ENCODE measurements at places on chromosomes 2 and 18. TPM values are rescaled to one million over a fixed set of nuclear protein-coding genes. Genes with fewer than 3 reads are reported as not detected.

The CFAP65 gene
- total RNA-seq = 1.3 TPM

The IL1RL2 gene
- total RNA-seq = 3.3 TPM

The CNDP1 gene
- not detected for total RNA-seq

The UGT1A4 gene
- 0.56 TPM for total RNA-seq

The TTR gene
- total RNA-seq = not detected

The MYL12B gene
- 427 TPM for total RNA-seq

The CCDC148 gene
- 10.7 TPM for total RNA-seq

The ABCB11 gene
- total RNA-seq = 1.2 TPM

The DCTN1 gene
- 124 TPM for total RNA-seq

The C1QL2 gene
- total RNA-seq = not detected

The FBXO48 gene
- 0.63 TPM for total RNA-seq

The ZBTB7C gene
- 47.6 TPM for total RNA-seq

The EFHD1 gene
- 15.1 TPM for total RNA-seq

The NEUROD1 gene
- total RNA-seq = not detected

The PSTPIP2 gene
- 2.0 TPM for total RNA-seq

The IL1B gene
- total RNA-seq = 1.3 TPM

DNA sequence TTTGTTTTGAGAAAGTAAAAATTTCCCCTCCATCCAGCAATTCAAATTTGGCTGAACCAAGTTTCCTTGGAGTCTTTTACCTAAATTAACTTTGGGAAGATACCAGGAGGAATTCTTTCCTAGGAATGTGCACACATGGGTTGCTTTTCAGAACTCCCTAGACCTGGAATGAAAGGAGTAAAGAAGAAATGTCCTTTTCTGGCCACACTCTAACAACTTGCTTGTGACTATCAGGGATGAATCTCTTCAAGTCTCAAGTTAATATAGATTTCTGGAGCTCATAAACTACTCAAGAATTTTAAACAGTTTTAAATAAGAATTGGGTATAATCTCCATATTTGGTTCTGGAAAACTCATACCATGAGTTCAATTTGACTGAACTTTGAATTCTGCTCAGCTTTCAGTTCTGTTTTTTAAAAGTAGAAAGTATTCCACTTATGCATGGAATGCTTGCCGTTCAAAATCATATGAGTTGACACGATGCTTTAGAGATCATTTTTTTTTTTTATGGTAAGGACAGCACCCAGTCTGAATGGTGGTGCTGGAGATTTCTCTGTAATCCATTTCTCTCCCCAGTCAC, 7.7 kb downstream of the RASGRP3 start:
- DNase-seq = no peak

DNA sequence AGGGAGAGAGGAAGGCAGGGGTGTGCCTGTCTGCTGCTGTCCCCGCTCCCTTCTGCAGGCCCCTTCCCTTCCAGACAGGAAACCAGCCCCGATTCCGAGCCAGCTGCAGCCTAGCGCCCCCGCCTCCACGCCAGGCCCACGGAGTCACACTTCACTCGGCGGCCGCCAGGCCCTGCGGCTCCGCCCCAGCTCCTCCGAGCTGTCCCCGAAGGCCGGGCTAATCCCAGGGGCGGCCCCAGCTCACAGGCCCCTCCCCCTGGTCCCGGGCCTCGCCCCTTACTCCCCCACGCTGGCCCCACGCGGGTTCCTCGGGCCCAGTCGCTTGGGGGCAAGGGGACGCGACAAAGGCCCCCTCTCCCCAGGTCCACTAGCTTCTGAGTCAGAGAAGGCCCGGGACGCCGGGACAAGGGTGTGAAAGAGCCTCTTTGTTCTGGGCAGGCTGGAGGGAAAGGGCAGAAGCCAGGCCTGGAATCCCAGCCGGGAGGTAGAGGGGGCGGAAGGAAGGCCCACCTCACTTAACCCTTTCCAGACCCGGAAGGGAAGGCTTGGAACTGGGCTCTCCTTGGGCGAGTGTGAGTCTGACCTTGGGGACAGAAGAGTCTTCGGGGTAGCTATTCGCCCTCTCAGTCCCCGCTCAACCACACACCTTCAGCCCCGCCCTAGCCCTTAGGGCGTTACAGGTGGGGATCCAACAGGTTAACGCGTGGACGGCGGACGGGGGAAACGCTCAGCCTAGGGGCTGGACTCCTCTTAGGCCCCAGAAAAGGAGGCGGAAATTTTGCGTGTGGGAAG, 1.2 kb downstream of the RTKN start:
- DNase-seq = peak; percentile 92

DNA sequence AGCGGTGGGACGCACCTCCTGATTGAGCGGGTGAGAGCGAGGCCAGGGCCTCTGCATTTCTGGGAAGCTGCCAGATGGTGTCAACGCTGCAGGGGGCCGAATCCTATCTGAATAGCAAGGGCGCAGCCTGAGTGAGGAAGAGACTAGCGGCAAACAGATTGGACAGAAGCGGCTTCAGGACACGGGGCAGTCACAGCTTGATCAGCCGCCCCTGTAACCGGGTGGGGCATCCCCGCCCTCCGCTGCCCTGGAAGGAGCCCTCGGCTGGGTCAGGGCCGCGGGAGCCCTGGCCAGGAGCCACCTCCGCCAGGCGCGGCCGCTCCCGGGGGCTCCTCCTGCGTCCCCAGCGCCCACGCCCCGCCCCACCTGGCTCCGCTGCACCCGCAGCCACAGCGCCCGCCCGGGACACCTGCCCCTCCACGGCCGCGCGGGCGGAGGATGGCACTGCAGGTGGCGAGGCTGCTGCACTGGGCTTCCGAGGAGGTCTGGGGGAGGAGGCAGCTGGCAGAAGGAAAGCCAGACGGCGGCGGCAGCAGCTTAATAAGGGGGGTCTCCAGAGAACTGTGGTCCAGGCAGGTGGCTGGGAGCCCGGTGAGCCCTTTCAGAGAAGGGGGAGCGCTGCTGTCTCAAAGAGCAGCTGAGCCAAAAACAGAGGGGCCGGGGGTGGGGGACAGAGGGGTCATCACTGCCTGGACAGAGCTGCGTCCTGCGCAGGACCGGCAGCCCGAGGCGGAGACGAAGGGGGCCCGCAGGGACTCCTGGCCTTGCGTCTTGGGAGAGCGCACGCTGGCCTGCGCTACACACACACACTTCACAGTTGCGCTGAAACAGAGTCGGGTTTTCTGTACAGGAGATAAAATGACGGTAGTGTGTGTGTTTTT, 18.8 kb upstream of the SOX11 start:
- peak; percentile 28 for DNase-seq

DNA sequence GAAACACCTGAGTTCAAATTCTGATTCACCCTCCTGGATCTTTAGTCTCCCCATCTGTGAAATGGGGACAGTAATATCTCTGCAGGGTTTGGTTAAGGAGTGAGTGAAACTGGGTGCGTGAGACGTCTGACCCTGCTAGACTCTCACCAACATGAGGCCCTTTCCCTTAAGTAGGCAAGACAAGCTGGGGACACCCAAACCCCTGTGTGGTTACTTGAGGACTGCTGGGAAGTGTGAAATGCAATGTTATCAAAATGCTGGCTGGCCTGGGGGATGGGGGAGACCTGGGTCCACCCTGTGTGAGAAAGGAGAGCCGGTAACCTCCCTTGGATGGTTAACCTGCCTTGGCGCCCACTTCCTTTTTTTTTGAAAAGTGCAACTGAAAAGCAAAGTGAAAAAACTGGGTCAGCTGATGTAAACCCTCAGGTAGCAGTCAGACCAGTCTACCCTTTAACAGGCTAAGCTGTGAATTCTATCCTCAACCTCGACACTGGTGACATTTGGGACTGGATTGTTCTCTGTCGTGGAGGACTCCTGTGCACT, 82.3 kb downstream of the INPP5D start:
- no peak for DNase-seq

- DNase-seq = no peak
Measured at GRCh38 chr2:42169874-42170521, 845 bp downstream of the EML4 start.

DNA sequence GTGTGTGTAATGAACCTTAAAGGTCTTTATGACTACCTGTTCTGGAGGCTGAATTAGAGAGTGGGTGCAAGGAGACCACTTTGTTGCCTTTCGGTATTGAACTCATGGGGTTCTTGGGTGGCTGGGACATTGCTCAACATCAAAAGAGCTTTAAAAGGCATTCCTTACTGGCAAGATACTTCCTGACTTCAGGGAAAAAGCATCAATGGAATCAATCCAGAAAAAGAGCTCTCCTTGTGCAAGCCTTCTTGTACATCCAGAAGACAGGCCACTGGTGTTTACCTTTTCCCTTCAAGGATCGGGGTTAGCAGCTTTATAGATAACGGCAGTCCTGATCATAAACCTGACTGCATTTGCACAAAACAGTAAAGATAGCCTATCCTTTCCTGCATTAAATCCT, 9.5 kb downstream of the PNO1 start:
- no peak for DNase-seq

DNA sequence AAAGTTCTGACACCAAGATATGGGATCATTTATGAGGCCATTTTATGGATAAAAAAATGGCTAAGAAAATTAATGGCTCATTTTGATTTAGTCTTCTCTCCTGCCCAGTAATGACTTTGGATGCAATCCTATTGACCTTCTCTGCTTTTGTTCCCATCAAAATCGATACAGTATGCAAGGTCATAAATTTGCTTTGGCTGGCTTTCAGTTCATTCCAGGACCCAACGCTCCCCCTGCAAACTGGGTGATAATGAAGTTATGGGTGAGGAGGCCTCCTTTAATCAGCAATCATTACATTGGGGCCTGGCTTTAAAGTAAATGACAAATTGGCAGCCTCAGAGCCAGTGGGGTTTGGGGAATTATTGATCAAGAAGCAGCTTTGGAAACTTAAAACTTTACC, 351.8 kb upstream of the GYPC start:
- no peak for DNase-seq

GRCh38 chr2:182827182-182827879, 39.1 kb downstream of the FRZB start:
- DNase-seq = no peak

- no peak for DNase-seq
Measured at GRCh38 chr2:41626936-41627335, 420.9 kb upstream of the PKDCC start.

DNA sequence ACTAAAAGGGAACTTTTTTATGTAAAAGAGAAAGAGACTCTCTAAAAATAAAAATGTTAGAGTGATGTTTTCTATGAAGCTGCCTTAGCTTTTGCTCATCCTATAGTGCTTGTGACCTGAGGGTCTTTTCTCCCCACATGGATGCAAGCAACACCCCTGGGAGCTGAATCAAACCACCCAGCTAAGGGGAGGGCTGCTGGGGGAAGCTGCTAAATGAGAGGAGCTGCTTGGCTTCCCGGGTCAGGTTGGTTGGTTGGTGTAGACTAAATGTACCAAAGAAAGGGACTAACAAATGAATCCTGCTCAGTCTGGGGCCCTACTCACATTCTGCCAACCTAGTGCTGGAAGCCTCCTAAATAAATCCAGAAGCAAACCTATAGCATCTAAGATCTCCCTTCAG, 35.0 kb downstream of the AFF3 start:
- DNase-seq = no peak

- no peak for DNase-seq
Measured at GRCh38 chr2:70011335-70011734, 49.9 kb upstream of the ASPRV1 start.

- no peak for DNase-seq
Measured at GRCh38 chr2:61320181-61320580, 150.7 kb downstream of the USP34 start.

DNA sequence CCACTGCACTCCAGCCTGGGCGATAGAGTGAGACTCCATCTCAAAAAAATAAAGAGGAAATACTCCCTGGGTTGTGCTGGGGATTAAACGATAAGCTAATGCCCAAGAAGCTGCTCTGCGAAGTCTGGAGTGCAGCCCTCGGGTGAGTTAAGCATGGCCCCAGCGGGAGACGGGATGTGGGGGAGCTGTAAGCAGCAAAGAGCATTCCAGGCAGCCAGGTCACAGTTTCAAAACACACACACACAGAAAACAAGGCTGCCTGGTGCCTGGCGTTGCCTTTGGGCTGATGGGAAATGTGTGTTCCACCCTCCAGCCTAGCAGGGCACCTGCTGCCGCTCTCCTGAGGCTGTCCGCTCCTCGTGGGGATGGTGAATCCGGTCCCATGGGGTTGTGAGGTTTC, 24.1 kb downstream of the ODC1 start:
- DNase-seq = no peak

- DNase-seq = no peak
Measured at GRCh38 chr2:3670376-3670775, 12.4 kb downstream of the ALLC start.

GRCh38 chr2:26628561-26629345, 12.4 kb downstream of the CIB4 start:
- no peak for DNase-seq

- DNase-seq = no peak
Measured at GRCh38 chr2:121086450-121086849, 198.6 kb downstream of the TFCP2L1 start.

- DNase-seq = no peak
Measured at GRCh38 chr2:191710411-191710900, 32.5 kb downstream of the NABP1 start.

DNA sequence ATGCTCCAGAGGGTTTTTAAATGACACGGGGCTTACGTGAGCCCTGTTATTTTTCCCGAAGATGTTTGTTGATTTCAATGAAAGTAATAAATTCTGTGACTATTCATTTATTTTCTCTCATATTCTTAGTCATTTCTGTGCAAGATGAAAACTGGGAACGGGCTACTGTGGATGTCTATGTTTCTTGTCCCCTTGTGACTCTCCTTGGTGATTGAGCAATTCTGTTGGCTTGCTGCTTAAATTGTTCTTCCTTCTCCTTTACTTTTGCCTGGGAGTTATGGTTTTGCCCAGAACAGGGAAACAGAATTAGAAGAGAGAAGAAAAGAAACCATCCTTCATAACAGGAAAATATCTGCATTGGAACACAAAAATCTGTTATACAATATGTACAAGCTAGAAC, 508.2 kb upstream of the DSEL start:
- no peak for DNase-seq

GRCh38 chr18:69752737-69753380, 194.8 kb downstream of the CD226 start:
- no peak for DNase-seq

GRCh38 chr2:225402210-225402776, 2.8 kb downstream of the NYAP2 start:
- DNase-seq = no peak

- peak; percentile 24 for DNase-seq
Measured at GRCh38 chr2:68980956-68981355, 6.5 kb downstream of the GKN1 start.

DNA sequence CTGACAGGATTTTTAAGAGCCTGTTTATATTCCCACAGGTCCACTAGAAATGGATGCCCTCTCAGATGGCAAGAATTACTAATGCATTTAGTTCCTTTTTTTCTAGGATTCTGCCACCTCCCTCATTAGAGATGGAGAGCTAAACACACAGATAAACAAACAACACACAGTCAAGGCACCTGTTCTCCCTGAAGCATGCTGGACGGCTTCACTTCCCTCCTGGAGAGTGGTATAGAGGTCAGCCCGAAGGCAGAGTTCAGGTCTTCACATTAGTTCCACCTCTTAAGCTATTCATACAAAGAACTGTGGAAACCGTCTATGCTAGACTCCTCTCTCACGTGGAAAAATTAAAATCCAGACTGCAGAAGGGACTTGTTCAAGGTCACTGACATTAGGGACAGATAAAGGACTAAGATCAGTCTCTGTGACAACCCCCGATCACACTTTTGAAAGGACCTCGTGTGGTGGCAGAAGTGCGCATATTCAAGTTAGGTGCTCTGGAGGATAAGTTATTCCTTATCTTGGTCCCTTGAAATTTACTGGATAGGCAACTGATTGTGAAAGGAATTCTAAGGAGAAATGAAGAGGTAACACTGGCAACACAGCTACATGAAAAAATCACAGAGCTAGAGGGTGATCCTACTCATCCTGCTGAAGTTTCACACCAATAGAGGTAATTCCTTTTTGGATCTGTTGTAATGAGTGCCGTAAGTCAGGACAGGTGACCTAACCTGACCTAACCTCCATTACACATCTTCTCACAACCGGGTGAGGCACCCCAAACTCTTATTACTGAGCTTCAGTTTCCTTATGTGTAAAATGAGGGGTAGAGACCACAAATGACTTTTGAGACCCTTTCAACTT, 75.1 kb downstream of the SPRED2 start:
- no peak for DNase-seq
